Posterior cingulate gyrus (tissue), 11 donors: ENCODE measurements at places on chromosomes 4 and X.

- no peak for DNase-seq
Observed at GRCh38 chr4:90824266-90825150, 697.3 kb downstream of the CCSER1 start.

- no peak for DNase-seq
Observed at GRCh38 chrX:152619897-152620296, 17.8 kb upstream of the GABRQ start.

DNA sequence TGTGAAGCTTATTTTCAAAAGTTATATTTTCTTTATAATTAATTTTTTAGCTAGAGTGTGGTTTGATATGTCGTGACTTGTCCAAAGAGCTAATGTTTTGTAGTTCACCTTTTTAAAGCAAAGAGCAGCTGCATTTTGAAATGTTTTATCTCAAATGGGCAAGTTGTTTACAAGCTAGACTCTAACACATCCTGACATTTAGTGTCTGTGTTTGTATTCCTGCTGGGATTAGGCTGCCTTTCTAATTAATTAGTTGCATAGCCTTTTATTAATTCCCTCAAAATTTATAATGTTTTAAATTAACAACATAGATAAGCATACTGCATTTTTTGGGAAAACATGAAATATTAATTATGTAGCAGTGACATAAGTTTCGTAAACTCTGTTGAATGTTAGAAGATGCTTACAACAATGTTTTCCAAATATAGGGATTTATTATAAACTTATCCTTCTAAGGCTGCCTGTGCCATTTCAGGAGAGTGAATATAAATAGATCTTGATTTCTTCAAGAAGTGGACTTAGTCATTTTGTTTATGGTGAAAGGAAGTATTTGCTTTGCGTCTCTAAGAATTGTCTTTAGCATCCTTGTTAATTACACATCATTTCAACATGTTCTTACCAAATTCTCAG lies 37.7 kb upstream of the NUDT6 start:
- DNase-seq = no peak

DNA sequence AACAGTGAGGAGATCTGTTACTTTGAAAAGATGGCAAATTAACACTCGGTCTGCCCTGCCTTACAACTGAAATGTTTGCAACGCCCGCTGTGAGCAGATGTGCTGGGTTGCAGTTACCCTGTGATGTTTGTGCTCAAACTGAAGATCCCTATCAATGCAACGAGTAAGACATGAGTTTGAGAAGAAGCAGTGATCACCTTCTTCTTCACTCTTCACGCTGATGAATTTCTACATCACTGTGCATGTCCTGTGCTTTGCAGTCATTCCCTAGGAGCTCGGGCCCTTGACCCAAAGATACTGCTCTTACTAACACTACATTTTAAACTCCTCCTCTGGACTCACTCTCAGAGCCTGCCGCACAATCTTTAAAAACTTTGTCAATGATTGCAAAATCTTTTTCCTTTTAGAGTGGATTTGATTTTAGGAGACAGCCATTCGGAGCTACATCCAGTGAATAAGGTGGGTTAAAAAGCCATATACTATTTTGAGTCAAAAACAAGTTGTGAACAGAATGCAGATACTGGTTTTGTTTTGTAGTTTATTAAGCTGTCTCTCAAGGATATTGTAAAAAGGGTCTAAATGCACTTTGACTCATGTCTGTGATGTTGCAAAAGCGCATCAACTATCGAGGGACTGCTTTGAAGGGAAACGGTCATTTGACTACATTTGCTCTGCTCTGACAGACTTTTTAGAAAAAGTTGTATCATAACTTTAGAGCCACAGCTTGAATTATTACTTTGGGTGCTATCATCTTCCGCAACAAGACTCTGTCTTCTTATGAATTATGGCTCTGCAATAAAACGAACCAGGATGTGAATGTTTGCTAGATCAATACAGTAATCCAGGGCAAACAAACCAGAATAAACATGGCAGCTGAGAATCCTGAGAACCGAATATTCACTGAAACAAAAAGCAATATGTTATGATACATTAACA lies 5.7 kb upstream of the RHOH start:
- DNase-seq = no peak
